ENCODE measurements at places on chromosomes 12 and 14. TPM values are rescaled to one million over a fixed set of nuclear protein-coding genes. Genes with fewer than 3 reads are reported as not detected.

The LBHD2 gene
- total RNA-seq: not detected

The NEDD8 gene
- 154 TPM for total RNA-seq

The COX8C gene
- not detected for total RNA-seq

The FBXO34 gene
- total RNA-seq: 18.9 TPM

The PRH2 gene
- not detected for total RNA-seq

The IFI27L1 gene
- 35.0 TPM for total RNA-seq

The MMAB gene
- total RNA-seq: 23.3 TPM

The TMEM63C gene
- total RNA-seq: 8.7 TPM

The VWF gene
- total RNA-seq: 0.07 TPM

The CLMN gene
- total RNA-seq: 7.7 TPM

The CCDC175 gene
- total RNA-seq: not detected

The LRP6 gene
- 41.4 TPM for total RNA-seq

All from chondrocyte (in vitro differentiated cells).